T-helper 1 cell (primary cell): ENCODE measurements at places on chromosomes 5 and 9.

GRCh38 chr9:96040591-96041461 lies 165.3 kb downstream of the ERCC6L2 start:
- no peak for DNase-seq

GRCh38 chr5:92641031-92641962 lies 939.7 kb downstream of the NR2F1-AS1 start:
- no peak for DNase-seq

- no peak for DNase-seq
These were observed 6.8 kb upstream of the TCOF1 start for GRCh38 chr5:150350524-150351344.

DNA sequence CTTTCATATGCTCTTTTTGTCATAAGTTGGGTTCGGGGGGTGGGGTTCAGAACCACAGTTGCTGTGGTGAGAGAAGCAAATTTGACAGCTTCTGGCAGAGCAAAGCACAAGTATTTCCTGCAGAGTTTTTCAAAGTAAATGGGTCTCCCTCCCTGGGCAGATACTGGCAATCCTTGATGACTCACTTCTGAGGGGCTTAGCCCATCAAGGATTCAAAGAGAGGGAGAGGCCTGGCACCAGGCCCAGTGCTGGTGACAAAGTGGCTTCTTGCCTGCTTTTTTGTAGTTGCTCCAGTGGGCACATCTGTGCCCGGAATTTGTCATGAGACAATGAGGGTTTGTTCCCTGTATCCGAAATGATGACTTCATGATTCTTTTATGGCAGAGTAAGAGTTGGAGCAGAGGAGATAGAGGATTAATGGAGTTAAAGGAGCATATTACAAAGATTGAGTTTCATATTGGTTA lies 46.6 kb upstream of the TNC start:
- DNase-seq, result no peak

DNA sequence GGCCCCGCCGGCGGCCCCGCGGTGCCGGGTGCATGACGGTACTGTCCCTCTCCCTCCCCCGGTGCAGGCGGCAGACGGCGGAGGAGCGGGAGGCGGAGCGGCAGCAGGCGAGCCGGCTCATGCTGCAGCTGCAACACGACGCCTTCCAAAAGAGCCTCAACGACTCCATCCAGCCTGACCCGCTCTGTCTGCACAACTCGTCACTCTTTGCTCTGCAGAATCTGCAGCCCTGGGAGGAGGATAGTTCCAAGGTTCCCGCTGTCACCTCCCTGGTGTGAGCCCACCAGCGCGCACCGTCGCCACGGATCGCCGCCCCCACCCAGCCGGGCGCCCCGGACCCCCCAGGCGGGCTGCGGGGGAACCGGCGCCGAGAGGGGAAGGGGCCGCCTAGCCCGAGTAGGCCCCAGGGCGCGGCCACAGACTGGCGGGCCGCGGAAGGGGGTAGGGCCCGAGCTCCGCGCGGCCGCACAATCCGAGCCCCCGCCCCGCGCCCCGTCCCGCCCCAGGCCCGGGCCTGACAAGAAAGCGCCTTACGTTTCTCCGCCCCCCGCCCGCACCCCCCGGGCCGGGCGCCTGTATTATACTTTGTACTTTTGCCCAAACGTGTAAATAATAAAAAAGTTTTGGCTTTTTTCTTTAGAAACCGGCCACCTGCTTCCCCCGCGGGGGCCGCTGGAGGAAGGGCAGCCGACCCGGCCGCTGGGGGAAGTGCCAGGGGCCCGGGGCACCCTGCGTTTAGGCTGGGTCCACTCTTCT lies 2.5 kb downstream of the TLX3 start:
- DNase-seq, result no peak

GRCh38 chr5:880816-881550 lies 11.6 kb downstream of the BRD9 start:
- DNase-seq, result no peak

GRCh38 chr9:135029871-135030565 lies 57.5 kb upstream of the OLFM1 start:
- no peak for DNase-seq

- no peak for DNase-seq
These were observed 9.0 kb downstream of the BAG1 start for GRCh38 chr9:33255471-33255870.

DNA sequence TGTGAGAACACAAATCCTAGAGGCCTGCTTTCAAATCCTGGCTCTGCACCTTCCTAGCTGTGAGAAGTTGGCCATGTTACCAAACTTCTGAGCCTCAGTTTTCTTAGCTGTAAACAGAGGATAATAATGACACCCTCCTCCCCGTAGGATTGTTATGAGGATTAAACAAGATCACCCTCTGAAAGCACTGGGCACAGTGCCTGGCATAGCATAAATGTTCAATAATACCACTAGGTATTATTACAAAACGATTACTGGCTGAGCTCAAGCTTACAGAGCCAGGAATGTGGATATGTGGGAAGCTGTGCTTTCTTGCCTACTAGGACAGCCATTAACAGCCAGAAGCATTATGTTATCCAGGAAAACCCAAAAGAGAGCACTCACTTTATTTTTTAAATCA lies 30.8 kb upstream of the POU4F3 start:
- DNase-seq, result no peak
